ENCODE measurements at places on chromosomes 2 and 18.

- no peak for DNase-seq
Observed at GRCh38 chr2:85112906-85113625, 20.1 kb upstream of the TCF7L1 start.

DNA sequence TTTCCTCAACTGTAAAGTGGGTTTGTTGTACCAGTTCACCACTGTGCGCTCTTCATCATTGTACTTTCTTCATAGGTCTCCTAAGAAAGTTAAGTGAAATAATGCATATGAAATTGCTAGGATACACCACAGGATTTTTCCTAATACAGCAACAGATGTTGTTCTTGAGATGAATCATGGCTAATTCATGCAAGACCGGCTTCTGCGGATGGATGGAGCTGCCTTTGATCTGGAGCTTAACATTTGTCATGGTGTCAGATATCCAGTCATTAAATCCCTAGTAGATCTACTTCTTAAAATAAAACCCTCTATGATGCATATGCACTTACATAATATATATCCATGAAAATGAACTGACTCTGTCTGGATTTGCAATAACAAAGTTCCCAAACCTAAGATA, 114.1 kb downstream of the COL6A3 start:
- no peak for DNase-seq

- DNase-seq, result peak; percentile 24
Observed at GRCh38 chr2:147937744-147938349, 82.7 kb downstream of the ORC4 start.

GRCh38 chr2:54723996-54724559, 616 bp downstream of the EML6 start:
- no peak for DNase-seq

- no peak for DNase-seq
Observed at GRCh38 chr2:231181860-231182512, 16.4 kb upstream of the ARMC9 start.

DNA sequence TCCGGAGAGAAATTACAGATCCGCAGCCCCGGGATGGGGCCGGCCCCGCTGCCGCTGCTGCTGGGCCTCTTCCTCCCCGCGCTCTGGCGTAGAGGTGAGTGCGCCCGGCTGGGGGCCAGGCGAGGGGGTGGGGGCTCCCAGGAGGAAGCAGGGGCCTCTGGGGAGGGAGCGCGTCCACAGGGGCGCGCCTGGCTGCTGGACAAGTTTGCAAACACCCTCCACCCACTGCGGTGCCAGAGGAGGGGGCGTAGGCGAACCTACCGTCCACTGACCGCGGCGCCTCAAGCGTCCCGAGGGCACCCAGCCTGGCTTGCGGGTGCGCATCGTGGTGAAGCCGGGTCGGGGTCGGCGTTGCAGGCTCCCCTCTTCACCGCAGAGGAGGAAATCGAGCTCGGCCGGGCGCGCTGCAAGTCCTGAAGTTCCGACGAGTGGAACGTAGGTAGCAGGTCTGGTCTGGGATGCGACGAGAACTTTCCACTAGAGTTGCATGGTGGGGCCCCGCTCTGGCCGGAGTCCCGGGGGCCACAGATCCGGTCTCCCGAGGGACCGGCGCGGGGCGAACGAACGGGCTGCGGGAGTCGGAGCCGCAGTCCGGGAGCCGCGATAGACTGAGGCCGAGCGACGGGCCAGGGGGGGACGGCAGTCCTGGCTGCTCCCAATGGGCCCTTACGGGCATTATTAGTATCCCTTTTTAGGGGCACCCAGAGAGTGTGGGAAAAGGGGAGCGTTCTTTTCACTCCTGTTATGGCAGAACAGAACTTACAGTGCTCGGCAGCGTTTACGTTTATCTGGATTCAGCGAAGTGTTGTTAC, 502 bp downstream of the MERTK start:
- DNase-seq, result no peak

GRCh38 chr2:224492531-224492930, 90.6 kb upstream of the FAM124B start:
- DNase-seq, result no peak

- no peak for DNase-seq
Observed at GRCh38 chr2:5359397-5359796, 332.8 kb upstream of the SOX11 start.

- no peak for DNase-seq
Observed at GRCh38 chr2:47065771-47066380, 89.2 kb downstream of the STPG4 start.

- DNase-seq, result peak; percentile 59
Observed at GRCh38 chr2:148998165-148998830, 40.2 kb upstream of the LYPD6B start.
